Stimulated activated CD8-positive, alpha-beta memory T cell treated with anti-CD3 and anti-CD28 coated beads, Interleukin-15, amount 100 ng/mL, for 4 hours (primary cell): ENCODE measurements at places on chromosomes 1 and 21.

DNA sequence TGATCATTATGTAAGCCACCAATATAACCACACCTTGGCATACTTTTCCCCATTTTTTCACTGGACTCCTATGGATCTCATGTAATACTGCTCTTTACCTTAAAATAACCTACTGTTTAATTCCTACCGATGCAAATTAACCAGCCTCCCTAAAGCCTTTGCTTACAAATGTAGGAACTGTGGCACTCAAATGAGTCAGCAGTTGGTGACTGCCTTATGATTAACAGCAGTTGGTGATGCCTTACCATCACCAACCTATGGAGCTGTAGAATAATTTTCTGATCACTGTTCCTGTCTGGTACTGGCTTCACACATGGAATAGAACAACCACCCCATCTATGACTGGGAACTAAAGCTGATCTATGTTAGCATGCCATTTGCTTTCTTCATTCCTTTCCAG, 7.8 kb upstream of the NUDT17 start:
- no peak for DNase-seq

GRCh38 chr1:77543822-77544448, 138.5 kb downstream of the ZZZ3 start:
- DNase-seq, result no peak

- no peak for DNase-seq
Observed at GRCh38 chr1:61873994-61874393, 131.7 kb downstream of the PATJ start.

- DNase-seq, result no peak
Observed at GRCh38 chr1:21902026-21903012, 34.8 kb downstream of the HSPG2 start.

DNA sequence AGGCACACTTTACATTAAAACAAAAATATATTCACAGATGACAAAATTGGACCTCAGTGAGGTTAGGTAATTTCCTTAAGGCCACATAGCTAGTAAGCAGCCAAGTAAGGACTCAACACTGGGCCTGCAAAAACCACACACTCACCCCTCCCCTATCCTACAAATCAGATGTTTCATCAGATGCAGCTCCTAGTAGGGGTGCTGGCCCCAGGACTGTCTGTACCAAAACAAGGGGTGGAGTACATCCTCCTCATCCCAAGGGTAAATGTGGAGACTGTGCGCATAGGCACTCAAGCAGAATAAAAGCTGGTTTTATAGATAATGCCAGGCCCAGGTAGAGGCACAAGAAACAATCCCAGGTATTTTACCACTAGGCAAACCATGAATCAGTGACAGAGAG, 25.7 kb downstream of the URB1 start:
- DNase-seq, result no peak

DNA sequence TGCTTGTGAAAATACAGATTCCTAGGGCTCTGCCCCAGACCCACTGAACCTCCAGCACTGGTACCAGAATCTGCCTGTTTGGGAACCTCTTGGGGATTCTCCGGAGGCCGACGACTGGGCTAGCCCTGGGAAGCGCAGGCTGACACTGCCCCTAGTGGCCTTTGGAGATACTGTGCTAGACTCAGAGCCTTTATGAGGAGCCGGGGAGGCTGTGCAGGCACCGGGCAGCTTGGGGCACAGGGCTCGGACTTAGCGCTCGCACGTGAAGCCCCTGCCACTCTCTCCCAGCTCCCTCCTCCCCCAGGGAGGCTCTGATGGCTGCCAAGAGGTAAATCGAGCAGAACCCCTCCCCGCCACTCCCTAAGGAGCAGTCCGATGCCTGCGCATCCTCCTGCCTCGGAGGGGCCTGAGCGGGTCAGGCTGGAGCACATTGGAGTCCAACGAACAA, 144.6 kb upstream of the TNR start:
- no peak for DNase-seq

DNA sequence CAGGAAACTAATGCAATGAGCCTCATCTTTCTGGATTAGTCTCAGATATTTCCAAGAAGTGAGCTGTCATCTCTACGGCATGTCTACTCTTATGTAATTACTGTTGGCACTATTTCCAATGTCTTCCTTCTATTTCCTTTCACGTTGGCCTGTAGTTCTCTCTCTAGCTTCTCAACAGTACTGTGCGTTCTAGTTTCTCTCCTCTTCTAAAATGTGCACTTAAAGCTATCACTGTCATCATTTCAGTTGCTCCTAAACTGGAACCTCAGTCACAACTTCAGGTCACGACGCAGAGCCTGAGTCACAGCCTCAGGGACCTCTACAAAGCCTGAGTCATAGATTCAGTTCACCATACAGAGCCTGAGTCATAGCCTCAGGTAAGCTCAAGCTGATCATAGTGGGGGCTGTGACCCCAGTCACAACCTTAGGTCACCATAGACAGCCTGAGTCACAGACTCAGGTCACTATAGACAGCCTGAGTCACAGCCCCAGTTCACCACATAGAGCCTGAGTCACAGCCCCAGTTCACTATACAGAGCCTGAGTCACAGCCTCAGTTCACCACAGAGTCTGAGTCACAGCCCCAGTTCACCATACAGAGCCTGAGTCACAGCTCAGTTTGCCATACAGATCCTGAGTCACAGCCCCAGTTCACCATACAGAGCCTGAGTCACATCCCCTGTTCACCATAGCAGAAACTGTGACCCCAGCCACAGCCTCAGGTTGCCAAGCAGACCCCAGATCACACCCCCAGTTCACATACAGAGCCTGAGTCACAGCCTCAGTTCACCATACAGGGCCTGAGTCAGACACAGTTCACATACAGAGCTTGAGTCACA, 13.0 kb downstream of the WNT9A start:
- peak; percentile 50 for DNase-seq

DNA sequence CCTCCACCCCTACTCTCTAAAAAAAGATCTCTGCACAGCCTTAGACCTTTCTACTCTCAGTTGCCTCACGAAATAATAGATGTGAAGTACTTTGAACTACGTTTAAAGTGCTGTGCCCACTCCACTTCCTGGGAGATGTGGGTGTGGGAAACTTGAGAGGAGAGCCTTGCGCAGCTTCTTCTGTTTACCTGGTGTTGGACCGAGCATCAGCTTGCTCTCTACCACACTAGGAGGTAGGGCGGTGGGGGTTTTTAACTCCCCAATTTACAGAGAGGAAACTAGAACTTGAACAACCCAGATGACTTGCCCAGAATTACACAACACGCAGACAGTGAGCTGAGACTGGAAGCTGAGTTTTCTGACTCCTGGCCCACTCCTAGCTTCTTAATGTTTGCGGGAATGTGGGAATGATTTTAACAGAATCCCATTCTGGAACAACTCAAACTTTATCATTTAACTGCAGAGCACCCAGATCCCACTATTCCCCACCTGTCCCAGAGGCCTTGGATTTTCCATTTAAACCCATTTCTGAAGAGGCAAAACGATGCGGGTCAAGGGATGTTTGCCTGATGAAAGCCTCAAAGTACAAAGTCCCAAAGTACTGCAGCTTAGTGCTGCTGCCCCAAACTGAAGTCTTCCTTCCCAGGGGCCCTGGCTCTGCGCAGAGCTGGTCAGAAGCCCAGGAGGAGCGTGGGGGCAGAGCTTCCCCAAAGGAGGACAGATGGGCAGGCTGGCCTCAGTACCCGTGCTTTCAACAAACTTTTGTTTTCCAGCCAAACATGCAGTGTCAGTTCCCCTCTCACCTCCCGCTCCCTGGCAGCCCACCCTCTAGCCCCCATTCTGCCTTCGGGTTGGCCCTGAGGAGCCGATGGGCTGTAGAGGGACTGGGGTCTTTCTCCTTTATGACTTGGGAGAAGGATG, 19.0 kb downstream of the BTG2 start:
- DNase-seq, result no peak

DNA sequence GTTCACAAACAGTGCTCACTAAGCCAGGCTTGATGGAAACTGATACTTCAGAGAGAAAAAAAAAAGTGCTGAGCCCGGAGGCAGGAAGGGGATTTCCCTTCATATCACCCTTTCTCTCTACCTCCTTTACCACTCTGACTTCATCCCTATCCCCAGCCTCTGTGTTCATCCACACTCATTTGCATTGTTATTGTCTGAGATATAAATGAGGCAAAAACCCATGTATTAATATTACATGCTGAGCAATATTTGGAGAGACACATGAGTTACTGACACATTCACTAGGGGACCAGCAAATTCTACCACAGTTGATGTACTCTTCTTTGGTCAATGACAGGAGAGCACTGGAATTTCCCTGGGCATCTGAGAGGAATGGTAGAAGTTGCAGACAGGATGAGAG, 175.8 kb downstream of the TNFSF18 start:
- DNase-seq, result no peak

DNA sequence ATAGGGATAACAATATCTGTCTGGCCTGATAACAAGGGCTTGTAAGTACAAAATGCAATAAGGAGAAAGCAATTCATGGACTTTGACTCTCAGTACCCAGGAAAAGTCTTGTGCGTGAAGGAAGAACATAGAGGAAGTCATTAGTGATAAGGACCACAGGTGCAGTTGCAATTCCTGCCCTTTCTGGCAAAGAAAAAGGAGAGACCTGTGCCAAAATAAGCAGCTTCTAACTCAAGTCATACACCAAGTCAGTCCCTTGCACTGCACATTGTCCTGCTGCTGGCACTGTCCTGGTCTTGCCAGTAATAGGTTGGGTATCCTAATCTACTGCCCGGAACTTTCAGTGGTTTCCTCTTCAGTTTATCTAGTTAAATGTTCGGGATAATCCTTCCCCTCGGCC, 14.8 kb upstream of the SOD1 start:
- no peak for DNase-seq

DNA sequence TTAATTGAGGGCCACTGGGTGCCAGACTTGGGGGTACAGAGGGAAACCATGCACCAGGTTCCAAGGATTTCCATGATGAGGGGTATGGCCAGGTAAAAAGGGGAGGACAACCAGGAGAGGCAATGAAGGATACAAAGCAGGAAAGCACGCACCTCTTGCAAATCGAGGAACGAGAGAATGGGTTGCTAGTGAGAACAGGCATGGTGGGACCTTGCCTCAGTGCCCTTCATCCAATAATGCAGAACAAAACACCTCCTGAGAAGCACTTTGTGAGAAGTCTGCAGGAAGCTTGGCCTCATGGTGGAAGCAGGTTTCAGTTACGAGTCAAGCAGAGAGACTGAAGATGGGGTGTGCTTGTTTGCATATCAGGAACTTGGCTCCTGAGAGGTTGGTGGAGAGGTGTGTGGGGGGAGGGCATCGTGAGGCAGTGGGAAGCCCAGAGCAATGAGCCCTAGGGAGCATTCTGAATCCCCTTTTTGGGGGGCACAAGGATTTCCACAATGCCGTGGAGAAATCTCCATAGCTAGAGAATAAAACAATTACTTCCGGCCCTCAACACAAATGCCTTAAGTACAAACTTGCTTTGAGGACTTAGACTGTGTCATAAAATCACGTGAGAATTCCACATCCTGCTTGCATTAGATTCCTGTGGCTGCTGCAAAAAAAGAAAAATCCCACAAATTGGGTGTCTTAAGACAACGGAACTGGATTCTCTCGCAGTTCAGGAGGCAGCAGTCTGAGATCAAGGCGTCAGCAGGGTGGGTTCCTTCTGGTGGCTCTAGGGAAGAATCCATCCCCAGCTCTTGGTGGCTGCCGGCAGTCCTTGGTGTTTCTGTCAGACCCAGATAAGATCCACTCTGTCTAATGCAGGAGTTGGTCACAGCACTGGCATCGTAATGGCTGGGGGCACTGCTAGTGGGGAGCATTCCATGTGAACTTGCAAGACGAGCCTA, 54.9 kb upstream of the BACE2 start:
- DNase-seq, result no peak

- DNase-seq, result no peak
Observed at GRCh38 chr1:212040629-212041412, 5.3 kb downstream of the DTL start.

DNA sequence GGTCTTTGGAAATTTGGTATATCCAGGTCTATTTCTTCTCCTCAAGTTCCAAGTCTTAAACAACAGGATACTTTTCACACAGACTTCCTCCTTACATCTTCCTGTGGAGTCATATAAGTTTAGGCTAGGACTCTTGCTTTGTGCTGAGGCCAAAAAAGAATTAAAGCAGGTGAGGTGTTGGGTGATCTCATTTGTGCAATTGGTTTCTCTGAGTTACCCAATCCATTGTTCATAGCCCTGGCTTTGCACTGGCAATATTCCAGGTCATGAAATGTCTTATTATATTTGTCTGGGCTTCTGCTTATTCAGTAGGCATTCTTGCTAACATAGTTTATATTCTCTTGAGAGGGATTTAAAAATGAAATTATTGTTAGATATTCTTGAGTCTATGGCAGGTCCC, 14.1 kb upstream of the KIAA0040 start:
- no peak for DNase-seq

- DNase-seq, result no peak
Observed at GRCh38 chr21:45578176-45578801, 36.0 kb upstream of the SLC19A1 start.

DNA sequence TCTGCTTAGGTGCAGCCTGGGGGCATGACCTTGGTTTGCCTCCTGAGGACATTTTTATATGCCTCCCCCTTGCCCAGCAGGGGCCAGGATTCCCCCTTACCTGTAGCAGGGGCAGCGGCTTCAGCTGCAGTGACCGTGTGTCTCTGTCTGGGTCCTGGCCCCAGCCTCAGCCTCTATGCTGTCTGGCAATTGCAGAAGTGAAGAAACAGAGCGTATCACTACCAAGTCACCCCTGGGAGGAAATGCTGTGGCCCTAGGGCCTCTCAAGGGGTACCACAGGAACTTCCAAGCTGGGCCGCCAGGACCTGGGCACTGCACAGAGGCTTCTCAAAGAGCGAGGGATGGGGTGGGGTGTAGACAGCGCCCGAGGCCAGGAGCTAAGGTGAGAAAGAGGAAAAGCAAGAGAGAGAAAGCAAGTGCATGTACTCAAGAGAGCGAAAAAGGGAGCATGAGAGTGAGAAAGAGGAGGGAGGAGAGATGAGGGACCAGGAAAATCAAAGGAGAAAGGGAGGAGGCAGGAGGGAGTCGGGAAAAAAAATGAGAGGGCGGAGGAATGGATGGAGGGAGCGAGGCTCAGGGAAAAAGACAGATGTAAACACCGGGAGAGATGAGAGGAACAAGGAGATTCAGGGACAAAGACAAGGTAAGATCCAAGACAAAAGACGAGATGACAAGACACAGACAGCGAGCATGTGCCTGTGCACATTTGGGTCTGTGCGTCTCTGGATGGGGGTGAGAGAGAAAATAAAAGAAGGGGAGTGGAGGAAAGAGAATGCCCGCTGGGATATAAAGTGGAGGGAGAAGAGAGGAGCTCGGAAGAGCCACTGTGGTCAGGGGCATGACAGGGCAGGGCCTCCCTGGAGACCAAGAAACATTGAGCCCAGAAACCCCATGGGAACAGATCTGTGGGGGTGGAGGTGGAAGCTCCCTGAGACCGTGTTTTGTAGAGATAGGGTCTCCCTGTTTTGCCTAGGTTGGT, at the start of gene PTAFR:
Gene PTAFR, minus strand, starts transcription at position 199 of the 979 bp plus-strand sequence. CDS start 25,669 bp downstream, outside the sequence.
- DNase-seq, result no peak
